ENCODE measurements at places on chromosomes 6 and 20.

- no peak for DNase-seq
Measured at GRCh38 chr6:36577301-36577700, 16.9 kb upstream of the SRSF3 start.

DNA sequence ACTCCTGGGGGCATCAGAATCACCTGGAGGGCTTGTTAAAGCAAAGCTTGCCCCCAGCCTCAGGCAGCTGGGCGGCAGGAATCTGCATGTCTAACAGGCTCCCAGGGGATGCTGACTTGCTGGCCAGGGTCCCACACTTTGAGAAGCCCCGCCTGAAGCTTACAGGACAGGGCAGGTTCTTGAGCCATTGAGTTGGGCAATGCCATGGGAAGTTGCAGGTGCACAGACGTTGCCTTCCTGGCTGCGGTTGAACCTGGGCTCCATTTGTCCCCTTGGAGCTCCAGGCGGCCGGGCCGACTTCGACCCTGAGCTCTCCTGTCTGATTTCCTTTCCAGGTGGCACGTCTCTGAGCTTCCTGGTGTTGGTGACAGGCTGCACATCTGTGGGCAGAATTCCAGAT is 46.8 kb downstream of the SYNJ2 start:
- no peak for DNase-seq

DNA sequence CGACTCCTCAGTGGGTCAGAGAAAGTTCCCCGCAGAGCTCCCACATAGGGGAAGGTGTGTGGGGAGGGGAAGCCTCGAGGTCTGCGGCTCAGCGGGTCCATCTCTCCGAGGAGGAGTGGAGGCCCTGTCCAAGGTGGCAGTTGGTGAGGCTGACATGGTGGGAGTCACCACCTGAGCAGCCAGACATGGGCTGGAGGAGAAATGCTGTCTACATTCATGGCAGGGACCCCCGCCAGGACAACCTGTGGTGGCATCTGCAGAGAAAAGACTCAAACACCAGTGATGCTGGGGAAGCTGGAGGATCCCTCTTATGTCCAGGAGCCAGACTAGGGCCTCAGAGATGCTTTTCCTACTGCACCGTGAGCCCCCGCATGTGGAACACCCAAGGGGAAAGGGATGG is 49.8 kb downstream of the BMP7 start:
- DNase-seq = no peak

- no peak for DNase-seq
Measured at GRCh38 chr6:168926306-168926705, 327.3 kb downstream of the THBS2 start.

DNA sequence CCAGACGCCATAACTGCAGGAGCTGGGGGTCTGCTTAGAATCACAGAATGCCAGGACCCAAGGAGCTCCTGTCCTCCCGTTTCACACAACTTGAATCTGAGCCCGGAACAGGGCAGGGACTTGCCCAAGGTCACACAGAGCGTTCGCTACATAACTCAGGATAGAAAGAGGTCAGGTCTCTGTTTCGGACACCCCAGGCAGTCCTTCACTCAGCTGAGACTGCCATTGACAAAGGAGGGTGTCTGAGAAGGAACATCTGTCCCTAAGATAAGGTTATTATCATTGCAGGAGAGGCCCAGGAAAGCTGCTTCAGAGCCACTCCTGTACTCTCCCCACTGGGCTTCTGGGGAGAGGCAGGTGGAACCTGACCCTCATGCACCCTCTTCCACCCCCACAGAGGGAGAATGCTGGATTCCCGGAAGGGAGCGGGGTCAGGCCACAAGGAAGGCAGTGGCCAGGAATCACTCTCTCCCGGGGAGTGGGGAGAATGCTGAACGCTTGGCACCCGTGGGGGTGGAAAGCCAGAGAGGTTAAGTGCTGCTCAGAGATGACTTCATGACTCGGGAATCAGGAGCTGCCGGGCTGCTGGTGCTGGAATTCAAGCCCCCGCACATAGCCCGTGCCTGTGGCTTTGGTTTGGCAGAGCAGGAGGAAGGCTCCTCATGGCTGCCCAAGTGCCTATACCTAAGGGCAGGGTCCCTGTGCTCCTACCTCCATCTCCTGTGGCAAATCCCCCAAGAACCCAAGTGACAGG is 10.7 kb downstream of the SDC4 start:
- DNase-seq = no peak

- DNase-seq = no peak
Measured at GRCh38 chr6:126063512-126064146, 77.3 kb downstream of the TRMT11 start.

DNA sequence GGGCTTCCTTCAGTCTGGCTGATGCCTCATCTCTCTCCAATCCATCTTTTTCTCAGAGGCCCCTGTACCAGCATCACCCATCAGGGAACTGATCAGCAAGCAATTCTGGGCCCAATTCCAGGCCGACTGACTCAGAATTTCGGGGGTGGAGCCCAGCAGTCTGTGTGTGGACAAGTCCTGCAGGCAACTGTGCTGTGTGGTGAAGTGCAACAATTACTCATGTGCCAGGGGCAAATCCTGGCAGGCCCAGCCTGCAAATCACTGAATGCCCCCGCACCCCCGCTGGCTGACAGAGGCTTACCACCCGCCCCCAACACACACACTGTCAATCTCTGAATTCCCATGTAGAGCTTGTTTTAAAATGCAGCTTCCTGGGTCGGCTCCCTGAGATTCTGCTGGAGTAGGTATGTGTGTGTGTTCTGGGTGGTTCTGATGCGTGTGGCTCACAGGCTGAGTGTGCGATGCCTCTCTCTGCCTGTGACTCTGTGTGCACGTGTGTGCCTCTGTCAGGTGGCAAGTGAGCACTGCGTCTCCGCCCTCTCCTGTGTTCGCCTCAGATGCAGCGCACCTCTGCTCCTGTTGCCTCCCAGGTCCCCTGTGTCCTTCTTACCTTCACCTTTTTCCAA is 45.4 kb downstream of the SSR1 start:
- DNase-seq = no peak

- no peak for DNase-seq
Measured at GRCh38 chr6:144360401-144360800, 75.3 kb downstream of the UTRN start.

- DNase-seq = no peak
Measured at GRCh38 chr6:114334237-114334636, 8.6 kb downstream of the HS3ST5 start.

GRCh38 chr20:44702776-44703175 is 12.4 kb upstream of the CCN5 start:
- no peak for DNase-seq

DNA sequence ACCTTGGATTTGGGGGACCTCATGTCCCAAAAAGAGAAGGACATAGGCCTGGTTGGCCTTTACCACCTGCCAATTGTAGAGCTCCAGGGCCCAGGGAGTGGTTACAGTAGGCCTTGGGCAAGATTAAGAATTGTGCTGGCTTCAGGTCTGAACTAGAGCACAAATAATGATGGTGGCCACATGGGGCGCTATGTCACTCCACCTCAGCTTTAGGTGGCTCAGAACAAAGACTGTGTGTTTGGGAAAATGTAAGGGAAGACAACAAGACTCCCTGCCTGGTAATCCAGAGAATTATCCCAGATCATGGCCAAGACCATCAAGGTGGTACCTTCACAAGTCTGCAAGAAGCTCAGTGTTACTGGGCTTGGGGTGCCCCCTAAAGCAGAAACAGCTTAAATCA is 224.9 kb upstream of the OPRM1 start:
- no peak for DNase-seq

DNA sequence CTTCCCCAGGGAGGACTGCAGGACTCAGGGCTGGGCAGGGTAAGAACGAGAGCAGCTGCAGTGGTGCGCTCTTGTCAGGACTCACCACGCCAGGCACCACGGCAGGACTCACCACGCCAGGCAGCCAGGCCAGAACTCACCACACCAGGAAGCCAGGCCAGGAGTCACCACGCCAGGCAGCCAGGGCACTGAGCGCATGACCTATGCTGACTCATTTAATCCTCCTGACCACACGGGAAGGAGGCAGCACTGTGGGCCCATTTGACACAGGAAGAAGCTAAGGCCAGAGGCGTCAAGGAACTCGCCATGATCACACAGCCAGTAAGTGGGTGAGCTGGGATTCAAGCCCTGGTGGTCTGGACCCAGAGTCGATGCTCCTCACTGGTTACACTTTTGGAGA is 189.3 kb downstream of the PREX1 start:
- DNase-seq = no peak

GRCh38 chr6:150662814-150663213 is 63.1 kb downstream of the PLEKHG1 start:
- no peak for DNase-seq

GRCh38 chr20:54555150-54555549 is 79.8 kb downstream of the DOK5 start:
- no peak for DNase-seq

GRCh38 chr20:9454791-9455190 is 59.6 kb upstream of the LAMP5 start:
- DNase-seq = no peak

Data from progenitor cell of endocrine pancreas (in vitro differentiated cells).